ENCODE measurements at places on chromosomes 16 and 17. TPM values are rescaled to one million over a fixed set of nuclear protein-coding genes. Genes with fewer than 3 reads are reported as not detected.

Gene ZP2
- not detected for polyA plus RNA-seq

Gene EPX
- polyA plus RNA-seq, result not detected

Gene BIRC5
- 0.53 TPM for polyA plus RNA-seq

Gene MT1G
- polyA plus RNA-seq, result 496 TPM

Gene MYL4
- polyA plus RNA-seq, result 0.23 TPM

Gene SLFN14
- not detected for polyA plus RNA-seq

Gene TNP2
- not detected for polyA plus RNA-seq

Gene CDRT4
- 31.6 TPM for polyA plus RNA-seq

Gene SLC7A5
- polyA plus RNA-seq, result 7.7 TPM

Gene NGFR
- polyA plus RNA-seq, result 2.7 TPM

Gene ITGAL
- polyA plus RNA-seq, result 0.54 TPM

Gene SLC13A2
- polyA plus RNA-seq, result not detected

Gene WDR45B
- polyA plus RNA-seq, result 63.2 TPM

Gene ZPBP2
- polyA plus RNA-seq, result not detected

Gene SDR42E1
- polyA plus RNA-seq, result 2.5 TPM

Gene ZNF785
- 8.4 TPM for polyA plus RNA-seq

Gene EVI2A
- 0.61 TPM for polyA plus RNA-seq

Gene RTN4RL1
- polyA plus RNA-seq, result 3.1 TPM

Gene WNT3
- 0.42 TPM for polyA plus RNA-seq

Gene MYCBPAP
- 1.7 TPM for polyA plus RNA-seq

Gene JUP
- 50.4 TPM for polyA plus RNA-seq

Gene NTN1
- 2.2 TPM for polyA plus RNA-seq

Gene SCNN1B
- 1.2 TPM for polyA plus RNA-seq

Gene C17orf107
- 1.9 TPM for polyA plus RNA-seq

Gene HBA2
- polyA plus RNA-seq, result 3.7 TPM

Gene TBC1D3I
- polyA plus RNA-seq, result 0.34 TPM

Gene B4GALNT2
- not detected for polyA plus RNA-seq

Gene SHISA6
- polyA plus RNA-seq, result 0.49 TPM

Gene BRICD5
- polyA plus RNA-seq, result 24.5 TPM

Gene TBC1D3G
- 16.7 TPM for polyA plus RNA-seq

Gene CACNA1H
- 20.5 TPM for polyA plus RNA-seq

Gene CES5A
- polyA plus RNA-seq, result not detected

Gene CBFA2T3
- 24.6 TPM for polyA plus RNA-seq

Gene KRT28
- not detected for polyA plus RNA-seq

Gene SEC14L5
- polyA plus RNA-seq, result 0.40 TPM

Gene HS3ST3A1
- polyA plus RNA-seq, result not detected

Gene NETO2
- 0.15 TPM for polyA plus RNA-seq

Gene MYH1
- polyA plus RNA-seq, result 0.09 TPM

Gene HAP1
- 4.2 TPM for polyA plus RNA-seq

Gene HLF
- 4.4 TPM for polyA plus RNA-seq

Gene EPN3
- polyA plus RNA-seq, result 25.4 TPM

Gene CCL8
- polyA plus RNA-seq, result not detected

Gene TBC1D3E
- polyA plus RNA-seq, result not detected

Gene ASB16
- 1.9 TPM for polyA plus RNA-seq

Gene KRT34
- not detected for polyA plus RNA-seq

Gene COQ9
- polyA plus RNA-seq, result 51.1 TPM

Gene TMEM238L
- polyA plus RNA-seq, result not detected

All from pancreas (tissue), 10 donors.